ENCODE measurements at places on chromosomes 5 and 9.

GRCh38 chr5:140840978-140841962 lies at the start of gene PCDHA8:
PCDHA8 (plus strand) TSS chr5:140841187; CDS start chr5:140841322, 135 bp downstream.
- DNase-seq = no peak
- H3K4me1 ChIP-seq = no peaks in the 10 kb centered on the region
- no peaks in the 10 kb centered on the region for H3K27me3 ChIP-seq
- no peak within 1 kb of the TSS for H3K4me3 ChIP-seq

DNA sequence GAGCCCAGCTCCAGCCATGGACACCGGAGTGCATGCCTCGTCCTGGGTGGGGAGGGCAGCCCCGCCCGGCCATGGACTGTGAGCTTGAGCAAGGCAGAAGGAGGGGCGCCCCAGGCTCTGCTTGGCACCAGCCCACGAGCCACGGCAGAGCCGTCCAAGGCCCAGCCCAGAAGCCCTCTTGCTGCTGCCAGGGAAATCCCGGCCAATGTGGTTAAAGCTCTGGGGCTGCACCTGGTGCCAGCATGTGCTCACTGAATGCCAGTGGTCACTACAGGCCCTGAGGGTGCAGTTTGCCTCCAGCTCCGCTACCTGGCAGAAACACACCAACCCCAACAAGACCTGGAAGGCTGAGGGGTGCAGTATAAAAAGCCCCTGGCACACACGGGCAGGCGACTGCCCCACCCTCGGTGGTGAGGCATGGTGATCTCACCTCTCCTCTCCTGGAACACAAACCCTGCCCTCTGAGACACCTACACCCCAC lies 11.8 kb downstream of the BRD3 start:
- peaks cover 53% of the 10 kb centered on the region for H3K4me1 ChIP-seq
- no peak overlapping the region for H3K4me3 ChIP-seq
- no peak for DNase-seq
- H3K27me3 ChIP-seq = no peaks in the 10 kb centered on the region
- peaks cover 22% of the 10 kb centered on the region for H3K36me3 ChIP-seq

DNA sequence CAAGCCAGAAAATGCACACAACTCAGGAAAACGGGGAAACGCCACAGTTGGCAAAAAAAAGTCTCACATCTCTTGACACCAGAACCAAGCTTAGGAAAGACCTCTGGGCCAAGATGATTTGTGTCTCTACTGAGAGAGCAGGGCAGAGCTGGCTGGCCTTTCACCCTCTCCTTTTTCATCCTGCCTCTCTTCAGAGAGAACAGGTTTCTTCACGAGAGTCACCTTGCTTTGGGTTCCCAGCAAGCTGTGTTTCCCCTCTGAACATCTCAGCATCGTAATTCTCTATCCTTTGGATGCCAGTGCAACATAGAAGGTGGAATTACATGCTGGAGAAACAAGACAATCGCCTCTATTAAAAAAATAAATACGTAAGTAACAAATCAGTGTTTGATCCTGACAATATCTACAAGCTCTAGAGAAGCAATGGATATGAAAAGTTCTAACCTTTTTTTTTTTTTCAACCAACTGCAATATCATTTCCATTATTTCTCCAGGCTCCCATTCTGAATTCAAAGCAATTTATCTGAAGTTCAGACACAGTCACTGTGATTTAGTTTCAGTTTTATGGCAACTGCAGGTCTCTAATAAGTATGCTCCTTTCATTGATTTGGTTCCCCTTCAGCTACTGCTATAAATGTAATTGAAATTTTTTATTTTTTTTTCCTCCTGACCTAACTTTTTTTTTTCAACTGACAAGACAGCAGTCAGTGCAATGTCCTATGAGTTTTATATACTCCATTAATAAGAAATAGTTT lies 708.6 kb downstream of the DTWD2 start:
- H3K27ac ChIP-seq = no peak overlapping the region
- no peak overlapping the region for H3K4me3 ChIP-seq
- no peaks in the 10 kb centered on the region for H3K36me3 ChIP-seq
- no peak for DNase-seq
- no peaks in the 10 kb centered on the region for H3K27me3 ChIP-seq

DNA sequence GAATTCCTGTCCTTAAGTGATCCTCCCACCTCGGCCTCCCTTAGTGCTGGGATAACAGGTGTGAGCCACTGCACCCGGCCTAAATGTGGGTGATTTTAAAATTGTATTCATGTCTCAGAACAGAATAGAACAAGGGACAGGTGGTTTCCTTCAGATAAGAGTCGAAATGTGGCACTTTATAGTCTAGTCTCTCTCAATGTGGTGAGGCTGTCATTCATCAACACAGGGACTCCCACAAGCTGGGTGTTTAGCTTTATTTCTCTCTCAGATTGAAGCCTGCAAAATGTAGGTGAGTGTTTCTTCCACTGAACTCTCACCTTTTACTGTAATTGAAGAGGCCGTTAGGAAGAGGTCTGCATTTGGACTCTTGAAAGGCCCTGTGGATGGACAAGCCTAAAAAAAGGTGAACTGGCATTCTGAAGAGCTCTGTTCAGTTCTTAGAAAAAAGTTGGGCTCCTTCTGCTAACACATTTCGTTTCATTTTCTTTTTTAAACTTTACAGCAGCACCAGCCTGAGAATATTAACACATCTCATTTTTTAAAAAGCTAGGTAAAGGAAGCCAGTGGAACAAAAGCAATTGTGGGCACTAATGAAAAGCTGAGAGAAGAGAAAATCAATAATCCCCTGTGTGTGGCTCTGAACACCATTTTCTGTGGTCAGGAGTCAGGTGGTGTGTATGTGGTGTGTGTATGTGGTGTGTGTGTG lies 126.2 kb upstream of the SLC28A3 start:
- H3K27ac ChIP-seq = no peak overlapping the region
- H3K4me1 ChIP-seq = no peaks in the 10 kb centered on the region
- no peaks in the 10 kb centered on the region for H3K27me3 ChIP-seq
- no peak overlapping the region for H3K4me3 ChIP-seq
- DNase-seq = no peak

- H3K4me3 ChIP-seq = no peak overlapping the region
- no peak overlapping the region for H3K27ac ChIP-seq
- no peaks in the 10 kb centered on the region for H3K36me3 ChIP-seq
- H3K4me1 ChIP-seq = no peaks in the 10 kb centered on the region
- no peaks in the 10 kb centered on the region for H3K27me3 ChIP-seq
Observed at GRCh38 chr9:96574931-96575351, 44.7 kb downstream of the CDC14B start.

- H3K4me3 ChIP-seq = no peak overlapping the region
- no peaks in the 10 kb centered on the region for H3K27me3 ChIP-seq
- H3K4me1 ChIP-seq = no peaks in the 10 kb centered on the region
Observed at GRCh38 chr5:162911873-162912272, 525.5 kb upstream of the CCNG1 start.

DNA sequence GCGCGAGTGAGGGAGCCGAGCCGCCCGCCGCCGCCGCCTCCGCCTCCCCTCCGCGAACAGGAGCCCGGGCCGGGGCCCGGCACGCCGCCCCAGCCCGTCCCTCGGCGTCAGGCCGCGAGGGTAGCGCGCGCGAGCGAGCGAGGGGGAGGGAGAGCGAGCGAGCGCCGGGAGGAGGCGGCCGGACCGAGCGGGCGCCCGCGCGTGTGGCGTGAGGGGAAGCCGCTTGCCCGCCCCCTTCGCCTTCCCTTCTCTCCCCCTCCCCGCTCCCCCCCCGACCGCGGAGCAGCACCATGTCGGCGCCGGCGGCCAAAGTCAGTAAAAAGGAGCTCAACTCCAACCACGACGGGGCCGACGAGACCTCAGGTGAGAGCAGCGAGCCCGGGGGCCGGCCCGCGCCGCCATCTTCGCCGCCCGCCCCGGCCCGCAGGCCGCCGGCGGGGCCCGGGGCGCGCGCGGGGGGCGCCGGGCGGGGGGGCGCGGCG lies 312 bp downstream of the SET start:
- H3K27me3 ChIP-seq = no peaks in the 10 kb centered on the region
- peaks cover 18% of the 10 kb centered on the region for H3K36me3 ChIP-seq
- peak overlapping the region; percentile 74 for H3K27ac ChIP-seq
- H3K4me3 ChIP-seq = peak overlapping the region; percentile 92
- DNase-seq = no peak
- peaks cover 16% of the 10 kb centered on the region for H3K4me1 ChIP-seq

GRCh38 chr9:132582786-132583583 lies 579 bp downstream of the BARHL1 start:
- DNase-seq = no peak
- H3K36me3 ChIP-seq = no peaks in the 10 kb centered on the region
- peaks cover 39% of the 10 kb centered on the region for H3K27me3 ChIP-seq
- no peak overlapping the region for H3K4me3 ChIP-seq
- H3K4me1 ChIP-seq = peaks cover 6% of the 10 kb centered on the region

DNA sequence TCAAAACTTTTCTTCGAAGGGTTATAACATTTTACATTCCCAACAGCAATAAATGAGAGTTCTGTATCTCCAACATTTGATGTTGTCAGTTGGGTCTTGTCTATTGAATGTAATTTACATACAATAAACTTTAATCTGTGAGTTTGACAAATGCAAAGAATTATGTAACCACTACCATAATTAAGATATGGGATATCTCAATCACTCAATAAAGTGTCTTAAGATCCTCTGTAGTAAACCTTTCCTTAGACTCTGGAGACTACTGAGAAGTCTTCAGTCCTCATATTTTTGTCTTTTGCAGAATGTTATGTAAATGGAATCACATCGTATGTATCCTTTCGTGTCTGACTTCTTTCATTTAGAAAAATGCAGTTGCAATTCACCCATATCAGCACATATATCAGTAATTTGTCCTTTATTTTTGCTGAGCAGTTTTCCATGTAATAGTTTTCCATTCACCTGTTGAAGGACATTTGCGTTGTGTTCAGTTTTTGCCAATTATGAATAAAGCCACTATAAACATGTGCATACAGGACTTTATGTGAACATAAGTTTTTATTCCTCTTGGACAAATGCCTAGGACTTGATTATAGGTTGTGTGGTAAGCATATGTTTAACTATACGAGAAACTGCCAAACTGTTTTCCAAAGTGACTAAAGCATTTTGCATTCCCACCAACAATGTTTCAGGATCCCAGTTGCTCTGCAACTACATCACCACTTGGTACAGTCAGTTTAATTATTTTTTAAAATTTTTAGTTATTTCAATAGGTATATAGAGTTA lies 784.6 kb upstream of the ZNF608 start:
- H3K27ac ChIP-seq = no peak overlapping the region
- DNase-seq = no peak
- no peaks in the 10 kb centered on the region for H3K36me3 ChIP-seq

- H3K27me3 ChIP-seq = no peaks in the 10 kb centered on the region
- no peak overlapping the region for H3K4me3 ChIP-seq
- no peak for DNase-seq
- H3K27ac ChIP-seq = no peak overlapping the region
Observed at GRCh38 chr5:38497946-38498345, 58.5 kb downstream of the LIFR start.

- H3K27ac ChIP-seq = no peak overlapping the region
- no peak overlapping the region for H3K4me3 ChIP-seq
- no peaks in the 10 kb centered on the region for H3K27me3 ChIP-seq
- no peaks in the 10 kb centered on the region for H3K36me3 ChIP-seq
- peaks cover 19% of the 10 kb centered on the region for H3K4me1 ChIP-seq
Observed at GRCh38 chr9:83413367-83413766, 124.8 kb downstream of the FRMD3 start.

DNA sequence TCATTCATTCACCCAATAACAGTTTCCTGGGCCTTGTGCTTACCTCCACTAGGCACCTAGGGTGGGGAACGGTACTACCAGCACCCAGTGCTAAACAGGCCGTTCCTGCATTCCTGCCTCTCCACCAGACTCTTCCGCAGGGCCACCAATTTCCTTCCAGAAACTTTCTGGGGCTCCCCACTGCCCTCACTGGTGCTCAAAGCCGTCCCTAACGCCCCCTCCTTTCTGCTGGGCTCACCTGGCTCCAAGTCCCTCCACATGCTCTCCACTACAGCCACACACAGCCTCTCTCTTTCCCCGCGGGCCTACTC lies 1.4 kb downstream of the PHF19 start:
- H3K27ac ChIP-seq = peak overlapping the region; percentile 100
- peaks cover 24% of the 10 kb centered on the region for H3K4me1 ChIP-seq
- H3K4me3 ChIP-seq = peak overlapping the region; percentile 95
- no peaks in the 10 kb centered on the region for H3K27me3 ChIP-seq
- no peak for DNase-seq

- H3K4me1 ChIP-seq = no peaks in the 10 kb centered on the region
- no peak overlapping the region for H3K4me3 ChIP-seq
- H3K27me3 ChIP-seq = no peaks in the 10 kb centered on the region
- H3K27ac ChIP-seq = no peak overlapping the region
Observed at GRCh38 chr9:18795947-18796671, 236.9 kb downstream of the SAXO1 start.

- H3K4me1 ChIP-seq = peaks cover 92% of the 10 kb centered on the region
- H3K4me3 ChIP-seq = no peak overlapping the region
- no peak for DNase-seq
- H3K27me3 ChIP-seq = no peaks in the 10 kb centered on the region
- H3K36me3 ChIP-seq = peaks cover 15% of the 10 kb centered on the region
- H3K27ac ChIP-seq = peak overlapping the region; percentile 88
Observed at GRCh38 chr5:177539411-177539810, 15.0 kb downstream of the FAM193B start.

GRCh38 chr9:82091100-82091499 lies 102.5 kb downstream of the SPATA31D1 start:
- no peak for DNase-seq
- H3K4me1 ChIP-seq = no peaks in the 10 kb centered on the region
- no peaks in the 10 kb centered on the region for H3K27me3 ChIP-seq
- H3K36me3 ChIP-seq = no peaks in the 10 kb centered on the region
- no peak overlapping the region for H3K4me3 ChIP-seq
- no peak overlapping the region for H3K27ac ChIP-seq
